Sigmoid colon (tissue), 7 donors: ENCODE measurements at places on chromosomes 16 and 17. TPM values are rescaled to one million over a fixed set of nuclear protein-coding genes. Genes with fewer than 3 reads are reported as not detected.
A peak's percentile ranks its signal among the peaks of the same experiment; 100 is the strongest.

Gene MVP
- total RNA-seq = 62.3 TPM

DNA sequence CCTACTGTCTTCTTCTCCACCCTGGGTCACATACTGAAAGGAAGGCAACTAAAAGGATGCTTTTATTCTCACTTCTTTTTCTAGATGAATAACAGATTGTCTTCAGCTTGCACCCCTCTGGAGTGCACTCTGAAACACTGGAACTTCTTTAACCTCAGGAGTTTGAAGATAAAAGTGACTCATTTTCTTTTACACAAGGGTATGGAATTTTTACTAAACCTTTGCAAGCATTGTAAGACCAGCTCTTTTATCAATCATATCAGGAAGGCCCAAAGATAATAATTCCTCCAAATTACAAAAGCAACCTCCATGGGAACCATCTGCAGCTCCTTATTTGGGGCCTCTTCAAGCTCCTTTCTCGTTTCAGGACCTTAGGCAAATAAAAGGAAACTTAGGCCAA, 193.5 kb upstream of the KIF2B start:
- no peak for DNase-seq

DNA sequence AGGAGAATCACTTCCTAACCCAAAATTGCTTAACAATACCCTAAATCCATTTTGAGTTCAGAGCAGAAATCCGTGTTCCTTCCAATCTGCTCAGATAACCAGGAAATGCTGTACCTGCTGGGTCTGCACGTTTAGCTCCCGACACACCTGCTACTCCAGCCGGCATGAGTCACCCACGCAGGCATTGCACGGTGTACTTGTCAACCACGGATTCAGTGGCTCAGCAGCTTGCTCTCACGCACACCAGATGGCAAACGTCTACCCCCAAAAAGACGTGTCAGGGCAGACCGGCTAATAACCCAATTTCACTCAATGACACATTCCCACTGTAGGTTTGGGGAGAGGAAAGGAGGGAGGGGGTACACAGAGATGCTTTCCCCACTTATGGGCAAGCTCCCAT, 468.1 kb downstream of the SOX9 start:
- no peak for DNase-seq

Gene ARL5C
- total RNA-seq = not detected

GRCh38 chr17:58010067-58010799, 3.2 kb upstream of the SRSF1 start:
- DNase-seq = no peak

DNA sequence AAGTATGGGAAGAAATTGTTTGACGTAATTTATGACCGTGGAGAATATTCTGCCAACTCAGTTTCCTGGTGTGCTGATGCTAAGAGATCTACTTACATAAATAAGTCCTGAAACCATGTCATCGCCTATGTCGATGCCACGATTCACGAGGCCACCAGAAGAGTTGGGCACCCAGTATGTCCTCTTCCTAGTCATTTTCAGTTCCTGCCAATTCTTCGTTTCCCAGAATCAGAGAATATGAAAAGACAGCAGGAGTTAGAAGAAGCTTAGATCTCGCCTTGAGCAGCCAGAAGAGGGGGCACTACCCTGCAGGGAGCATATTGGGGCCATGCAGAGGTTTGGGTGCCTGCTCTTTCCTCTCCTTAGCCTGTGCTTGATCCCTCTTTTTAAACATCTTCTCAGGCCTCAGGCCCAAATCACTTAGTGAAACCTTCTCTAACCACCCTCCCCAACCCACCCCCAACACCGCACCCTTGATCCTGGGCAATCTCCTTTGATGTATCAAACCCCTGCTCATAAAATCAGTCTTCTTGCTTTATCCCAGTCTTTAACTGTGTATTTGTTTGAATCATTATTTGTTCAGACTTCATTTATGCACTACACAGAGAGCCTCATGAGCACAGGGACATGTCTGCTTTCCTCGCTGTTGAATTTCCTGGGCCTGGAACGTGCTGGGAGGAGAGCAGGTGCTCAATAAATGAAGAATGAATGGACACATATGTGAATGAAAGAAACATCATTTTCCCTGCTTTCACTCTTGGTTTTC, 12.2 kb upstream of the LONP2 start:
- DNase-seq = no peak

Gene FZD2
- total RNA-seq = 2.5 TPM

GRCh38 chr16:2422123-2422867, 7.0 kb upstream of the CCNF start:
- DNase-seq = peak; percentile 34

DNA sequence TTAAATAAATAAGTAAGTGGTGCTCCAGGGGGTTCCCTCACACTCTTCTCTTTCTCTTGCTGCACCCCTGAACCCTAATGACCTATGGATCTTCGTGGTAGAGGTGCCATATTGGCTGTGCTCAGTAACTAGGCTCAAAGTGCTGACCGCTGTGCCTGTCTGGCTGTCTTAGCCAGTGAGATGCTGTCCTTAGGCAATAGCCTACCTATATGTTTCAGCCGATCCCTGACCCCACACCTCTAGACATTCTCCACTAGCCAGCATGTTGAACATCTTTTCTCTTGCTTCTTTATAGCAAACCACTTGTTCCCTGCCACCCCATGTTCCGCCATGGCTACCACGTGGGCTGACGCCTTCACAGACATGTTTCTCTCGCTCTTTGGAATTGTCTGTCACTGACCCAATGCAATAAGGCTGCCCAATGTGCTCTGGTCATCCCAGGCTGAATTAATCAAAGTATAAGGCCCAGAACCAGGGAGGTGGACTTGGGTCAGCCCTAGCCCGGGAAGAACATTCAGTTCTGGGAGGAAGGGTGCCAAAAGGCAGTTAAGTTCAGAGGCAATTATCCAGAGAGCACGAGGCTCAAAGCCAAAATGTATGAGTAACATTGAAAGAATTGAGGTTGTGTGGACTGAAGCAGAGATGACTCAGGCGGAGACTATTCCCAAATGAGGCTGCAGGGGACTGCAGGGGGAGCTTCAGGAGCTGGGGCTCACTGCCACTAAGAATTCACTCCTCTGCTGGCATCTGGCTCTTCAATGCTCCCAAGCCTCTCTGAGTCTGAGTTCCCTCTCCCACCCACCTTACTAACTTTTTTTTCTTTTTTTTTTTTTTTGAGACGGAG, 28.7 kb upstream of the TNRC6A start:
- peak; percentile 96 for DNase-seq

DNA sequence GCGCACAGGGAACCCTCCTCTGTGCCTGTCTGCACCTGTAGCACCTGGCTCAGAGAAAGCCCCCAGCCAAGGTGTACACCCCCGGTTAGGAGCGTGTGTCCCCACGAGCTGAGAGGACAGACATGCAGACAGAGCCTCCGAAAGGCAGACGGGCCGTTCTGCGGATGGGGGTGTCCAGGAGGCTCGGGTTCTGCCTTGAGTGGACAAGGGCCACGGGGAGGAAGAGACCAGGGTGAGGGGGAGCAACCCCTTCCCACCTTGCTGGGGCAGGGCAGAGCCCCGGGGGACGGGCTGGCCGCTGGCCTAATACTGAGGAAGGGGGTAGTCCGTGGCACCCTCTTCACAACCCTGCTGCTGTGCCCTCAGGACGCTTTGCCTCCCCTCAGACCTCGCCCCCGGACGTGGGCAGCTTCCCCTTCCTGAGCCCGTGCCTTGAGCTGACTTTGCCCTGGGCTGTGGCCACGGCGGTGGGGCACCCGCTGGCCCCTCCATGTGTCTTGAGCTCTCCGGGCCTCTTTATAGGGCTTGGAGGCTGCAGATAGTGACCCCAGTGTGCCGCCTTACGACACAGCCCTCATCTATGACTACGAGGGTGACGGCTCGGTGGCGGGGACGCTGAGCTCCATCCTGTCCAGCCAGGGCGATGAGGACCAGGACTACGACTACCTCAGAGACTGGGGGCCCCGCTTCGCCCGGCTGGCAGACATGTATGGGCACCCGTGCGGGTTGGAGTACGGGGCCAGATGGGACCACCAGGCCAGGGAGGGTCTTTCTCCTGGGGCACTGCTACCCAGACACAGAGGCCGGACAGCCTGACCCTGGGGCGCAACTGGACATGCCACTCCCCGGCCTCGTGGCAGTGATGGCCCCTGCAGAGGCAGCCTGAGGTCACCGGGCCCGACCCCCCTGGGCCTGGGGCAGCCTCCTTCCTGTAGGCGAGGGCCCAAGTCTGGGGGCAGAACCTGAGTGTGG, 5.7 kb downstream of the SLC22A31 start:
- no peak for DNase-seq

Gene ABCC3
- 0.71 TPM for total RNA-seq

Gene TP53TG3
- total RNA-seq = not detected

DNA sequence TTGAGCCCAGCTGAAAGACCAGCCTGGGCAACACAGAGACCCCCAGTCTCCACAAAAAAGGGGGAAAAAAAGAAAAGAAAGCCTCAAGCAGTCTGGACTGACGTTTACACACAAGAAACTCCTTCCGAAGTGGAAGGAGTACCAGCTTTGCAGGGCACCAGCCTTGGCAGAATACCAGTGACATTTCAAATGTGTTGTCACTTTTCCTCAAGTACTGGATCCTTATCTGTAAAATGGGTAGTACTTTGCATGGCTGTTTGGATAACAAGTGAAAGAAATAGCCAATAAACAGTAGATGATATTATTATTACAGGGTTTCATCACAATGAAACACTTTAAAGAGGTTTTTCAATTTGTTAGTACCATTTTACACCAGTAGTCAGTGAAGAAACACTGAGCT, 14.2 kb downstream of the YWHAE start:
- DNase-seq = no peak

GRCh38 chr17:13415871-13416416, 185.8 kb downstream of the HS3ST3A1 start:
- no peak for DNase-seq

GRCh38 chr16:27486344-27486743, 63.4 kb downstream of the GTF3C1 start:
- no peak for DNase-seq

- no peak for DNase-seq
Observed at GRCh38 chr17:62933501-62934385, 32.3 kb upstream of the TANC2 start.

DNA sequence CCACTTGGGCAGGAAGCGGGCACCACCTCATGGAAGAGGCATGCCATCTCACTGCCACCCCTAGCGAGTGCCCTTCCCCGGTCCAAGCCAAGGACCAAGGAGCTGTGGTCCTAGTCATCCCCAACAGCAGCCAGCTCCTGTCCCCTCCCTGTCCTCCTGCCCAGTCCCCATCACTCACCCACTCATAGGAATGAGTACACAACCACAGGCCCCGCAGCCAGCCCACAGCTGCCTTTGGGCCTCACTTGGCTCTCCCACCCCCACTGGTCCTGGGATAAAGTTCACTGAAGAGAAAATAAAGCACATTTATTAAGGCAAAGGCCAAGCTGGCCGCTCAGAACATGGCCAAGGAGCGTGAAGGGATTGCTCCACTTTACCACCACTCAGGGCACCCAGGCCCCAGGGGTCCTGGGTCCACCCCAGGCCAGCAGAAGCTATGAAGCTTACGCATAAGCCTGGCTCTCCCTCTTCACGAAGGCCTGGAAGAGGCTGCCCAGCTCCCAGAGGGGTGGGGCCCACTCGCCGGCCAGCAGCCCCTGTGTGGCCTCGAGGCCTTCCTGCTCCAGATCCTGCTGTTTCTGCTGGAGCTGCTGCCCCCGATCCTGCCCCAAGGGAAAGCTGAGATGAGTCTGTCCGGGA, 3.6 kb downstream of the SCRN2 start:
- no peak for DNase-seq

DNA sequence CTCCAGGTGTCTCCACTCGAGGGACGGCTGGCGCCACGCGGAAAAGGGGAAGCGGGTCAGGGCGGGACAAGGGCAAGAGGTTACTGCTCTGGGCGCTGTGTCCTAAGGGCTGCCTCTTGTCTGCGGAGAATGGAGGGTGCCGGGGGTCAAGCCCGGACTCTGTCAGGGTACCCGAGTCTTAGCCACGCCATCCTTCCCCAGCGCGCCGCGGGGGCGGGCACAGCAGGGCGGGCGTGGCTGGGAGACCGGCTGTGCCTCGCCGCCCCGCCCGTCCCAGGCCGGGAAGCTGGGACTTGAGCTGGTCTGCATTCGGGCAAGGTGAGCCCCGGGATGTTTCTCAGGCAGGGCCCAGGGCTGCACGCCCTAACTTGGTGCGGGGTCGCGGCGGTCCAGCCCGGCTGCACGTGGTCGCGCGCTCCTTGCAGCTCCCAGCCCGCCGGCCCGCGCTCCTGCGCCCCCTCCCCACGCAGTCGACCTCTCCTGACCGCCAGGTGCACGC, 6.2 kb upstream of the ACTG1 start:
- DNase-seq = no peak

Gene POLR3K
- 1.7 TPM for total RNA-seq

Gene TMC7
- 0.55 TPM for total RNA-seq

- no peak for DNase-seq
Observed at GRCh38 chr16:56649820-56650219, 1.9 kb upstream of the MT1B start.

- peak; percentile 54 for DNase-seq
Observed at GRCh38 chr16:67683767-67684166, 17.2 kb downstream of the C16orf86 start.

DNA sequence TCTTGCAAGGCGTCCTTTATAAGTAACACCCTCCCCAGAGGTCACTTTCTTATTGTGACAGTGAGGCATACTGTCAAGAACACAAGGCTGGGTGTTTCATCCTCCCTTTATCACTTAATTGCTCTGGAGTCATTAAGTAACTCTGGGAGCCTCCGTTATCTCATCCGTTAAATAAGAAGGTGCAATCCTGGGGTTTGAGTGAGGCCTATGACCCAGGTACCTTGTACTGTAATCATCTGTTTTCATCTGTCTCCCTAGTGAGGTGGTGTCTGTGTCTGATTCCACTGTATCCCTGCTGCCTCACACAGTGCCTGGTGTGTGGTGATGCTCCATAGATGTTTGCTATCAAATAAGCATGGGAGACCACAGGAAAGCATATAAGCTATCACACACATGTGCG, 17.7 kb downstream of the TNS4 start:
- no peak for DNase-seq

- no peak for DNase-seq
Observed at GRCh38 chr17:31534223-31534888, 142.9 kb downstream of the RAB11FIP4 start.

GRCh38 chr17:27558842-27559505, 72.0 kb upstream of the LGALS9 start:
- DNase-seq = no peak

Gene BCAR1
- total RNA-seq = 42.9 TPM

- peak; percentile 63 for DNase-seq
Observed at GRCh38 chr17:8147805-8148404, 4.3 kb downstream of the PER1 start.

DNA sequence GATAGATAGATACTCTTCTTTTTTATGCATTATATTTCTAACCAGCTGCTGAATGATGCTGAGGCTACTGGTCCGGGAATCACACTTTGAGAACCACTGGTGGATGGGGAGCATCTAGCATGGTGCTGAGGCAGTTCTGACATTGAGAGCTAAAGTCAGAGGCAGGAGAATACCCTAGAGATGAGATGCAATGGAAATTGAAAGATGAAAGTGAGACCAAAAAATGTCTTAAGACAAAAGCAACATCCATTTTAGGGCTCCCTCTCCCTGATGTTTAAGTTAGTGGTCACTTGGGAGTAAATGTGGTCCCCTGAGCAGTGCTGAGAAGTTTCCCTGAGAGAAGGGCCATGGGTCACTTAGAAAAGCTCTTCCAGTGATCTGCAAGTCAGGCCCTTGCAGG, 6.8 kb downstream of the PCTP start:
- no peak for DNase-seq

Gene UTS2R
- not detected for total RNA-seq
